SK-N-MC (cell line): ENCODE measurements at places on chromosomes 16 and 17.
A peak's percentile ranks its signal among the peaks of the same experiment; 100 is the strongest.

GRCh38 chr17:35312790-35313711 lies 60.4 kb downstream of the SLFN11 start:
- DNase-seq = peak; percentile 73

DNA sequence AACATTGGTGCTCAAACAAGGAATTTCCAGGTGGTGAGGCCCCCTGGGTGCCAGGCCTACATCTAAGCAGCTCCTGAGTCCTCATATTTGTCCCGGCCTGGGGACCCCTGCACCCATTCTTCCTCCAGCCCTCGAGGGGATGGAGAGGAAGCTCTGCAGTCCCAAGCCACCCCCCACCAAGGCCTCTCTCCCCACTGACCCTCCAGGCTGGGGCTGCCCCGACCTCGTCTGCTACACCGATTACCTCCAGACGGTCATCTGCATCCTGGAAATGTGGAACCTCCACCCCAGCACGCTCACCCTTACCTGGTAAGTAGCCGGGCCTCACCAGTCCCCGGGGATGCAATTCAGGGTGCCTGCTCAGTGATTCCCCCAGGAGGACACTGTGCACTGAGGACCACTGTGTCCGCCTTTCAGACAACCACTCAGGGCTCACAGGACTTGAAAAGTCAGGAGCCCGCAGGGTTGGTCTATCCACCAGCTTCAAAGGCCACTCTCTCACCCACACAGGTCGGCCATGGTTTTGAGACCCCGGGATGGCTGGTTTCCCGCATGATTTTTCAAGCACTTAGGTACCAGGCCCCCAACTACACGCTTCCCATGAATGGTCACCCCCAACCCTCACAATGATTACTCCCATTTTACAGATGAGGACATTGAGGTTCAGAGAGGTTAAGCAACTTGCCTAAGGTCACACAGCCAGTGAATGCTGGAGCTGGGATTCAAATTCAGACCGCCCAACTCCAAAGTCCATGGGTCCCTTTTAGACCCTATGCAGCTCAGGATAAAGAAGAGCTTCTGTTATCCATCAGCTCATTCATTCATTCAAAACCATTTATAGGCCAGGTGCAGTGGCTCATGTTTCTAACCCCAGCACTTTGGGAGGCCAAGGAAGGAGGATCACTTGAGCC lies 32.4 kb downstream of the IL21R start:
- no peak for DNase-seq

GRCh38 chr17:79789943-79790804 lies 6.7 kb downstream of the CBX8 start:
- no peak for DNase-seq

- no peak for DNase-seq
These were observed 16.1 kb downstream of the LASP1 start for GRCh38 chr17:38885728-38886642.
